Activated CD4-positive, alpha-beta T cell treated with anti-CD3 and anti-CD28 coated beads, Interleukin-2, amount 50 U/mL, for 1 hour (primary cell): ENCODE measurements at places on chromosomes 3 and 15.

DNA sequence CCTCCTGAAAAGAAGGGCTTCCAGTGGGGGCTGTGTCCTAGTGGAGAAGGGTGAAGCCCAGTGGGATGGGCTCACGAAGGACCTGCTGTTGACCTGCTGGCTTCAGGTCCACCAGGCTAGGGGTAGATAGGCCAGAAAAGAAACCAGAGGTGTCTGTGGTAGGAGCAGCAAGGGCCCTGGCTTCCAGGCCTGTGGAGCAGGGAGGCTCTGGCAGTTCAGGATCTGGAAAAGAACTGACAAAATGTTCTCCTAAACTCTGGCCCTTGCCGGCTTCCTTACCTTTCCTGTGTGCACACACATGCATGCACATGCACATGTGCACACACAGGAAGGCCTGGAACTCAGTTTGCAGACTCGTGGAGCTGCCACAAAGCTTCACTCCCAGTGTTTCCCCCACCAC is 49.7 kb downstream of the ABHD2 start:
- no peak for DNase-seq

- no peak for DNase-seq
These were observed 1353.5 kb downstream of the ROBO1 start for GRCh38 chr3:78414261-78414660.

DNA sequence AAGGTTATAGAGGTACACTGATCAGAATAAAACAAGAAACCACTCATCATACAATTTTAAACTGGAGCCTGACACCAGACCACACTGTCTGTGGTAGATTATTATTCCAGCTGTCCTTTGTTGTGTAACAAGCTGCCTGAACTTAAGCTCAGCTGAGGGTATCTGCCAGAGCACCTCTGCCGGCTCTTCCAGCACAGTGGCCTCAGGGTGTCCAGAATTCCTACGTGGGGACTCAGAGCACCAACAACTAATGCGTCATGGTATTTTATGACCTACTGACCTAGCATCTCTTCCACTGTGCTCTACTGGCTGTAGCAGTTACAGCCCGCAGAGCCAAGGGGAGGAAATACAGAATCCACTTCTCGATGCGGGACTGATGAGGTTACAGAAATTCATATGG is 15.6 kb upstream of the RAF1 start:
- DNase-seq, result no peak

DNA sequence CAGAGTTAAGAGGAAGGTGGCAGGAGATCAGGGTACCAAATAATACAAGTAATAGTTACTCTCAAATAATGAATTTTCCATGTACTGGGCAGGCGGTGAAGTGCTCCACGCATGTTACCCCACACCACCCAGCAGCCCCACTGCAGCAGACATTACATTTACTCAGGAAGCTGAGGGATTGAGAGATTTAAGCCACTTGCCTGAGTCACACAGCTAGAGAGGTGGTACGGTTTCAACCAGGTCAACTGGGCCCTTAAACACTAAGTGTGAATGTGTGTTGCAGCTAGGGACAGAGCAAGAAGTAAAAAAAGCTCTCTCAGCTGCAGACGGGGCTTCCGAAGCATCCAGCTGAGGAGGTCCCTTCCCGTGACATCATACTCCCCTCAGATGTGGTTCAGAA is 91.3 kb downstream of the PRICKLE2 start:
- DNase-seq, result no peak

DNA sequence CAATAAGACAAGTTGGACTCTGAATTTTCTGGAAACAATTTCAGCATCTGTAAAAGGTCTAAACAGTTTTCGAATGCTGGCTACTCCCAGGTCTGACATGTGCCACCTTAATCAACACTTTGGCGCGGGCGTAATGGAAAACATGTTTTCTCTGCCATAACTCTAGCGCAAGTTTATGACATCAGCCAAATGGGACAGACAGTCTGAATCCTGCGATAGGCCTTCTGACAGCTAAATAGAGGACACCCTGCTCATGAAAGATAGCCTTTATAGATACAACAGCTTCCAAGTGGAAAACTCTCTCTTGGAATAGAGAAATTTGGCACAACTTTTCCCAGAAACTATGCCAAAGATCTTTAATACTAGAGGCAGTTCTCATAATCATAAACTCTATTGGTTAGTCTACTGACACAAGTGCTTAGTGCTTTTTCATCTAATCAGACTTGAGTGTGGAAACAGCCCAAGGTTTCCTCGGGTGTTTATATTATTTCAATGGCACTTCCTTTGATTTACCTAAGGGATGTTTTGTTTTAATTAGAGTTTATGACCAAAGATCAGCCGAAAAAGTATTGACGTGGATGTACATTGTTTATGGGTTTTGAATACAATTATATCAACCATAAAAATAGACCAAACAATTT is 120.1 kb upstream of the DPH6 start:
- no peak for DNase-seq

DNA sequence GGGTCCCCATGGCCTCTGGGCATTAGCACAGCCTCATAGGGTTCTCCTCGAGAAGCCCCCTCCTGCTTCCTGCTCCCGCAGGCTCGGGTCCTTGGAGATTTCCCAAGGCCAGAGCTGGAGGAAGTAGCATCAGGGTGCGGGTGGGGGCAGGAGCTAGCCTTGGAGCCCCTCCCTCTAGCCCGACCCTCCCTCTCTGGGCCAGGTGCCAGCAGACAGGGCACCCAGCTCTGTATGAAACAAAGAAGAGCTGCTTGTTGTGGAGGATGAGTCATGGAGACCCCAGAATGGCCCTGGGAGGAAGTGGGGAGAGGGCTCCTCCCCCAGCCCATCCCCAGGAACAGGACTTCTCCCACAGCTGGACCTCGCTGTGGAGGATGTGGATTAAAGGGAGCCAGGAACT is 29.2 kb downstream of the EPHB3 start:
- DNase-seq, result no peak

GRCh38 chr3:160474416-160474838 is 24.8 kb upstream of the TRIM59 start:
- DNase-seq, result no peak

GRCh38 chr15:65405791-65406423 is 16.8 kb downstream of the IGDCC4 start:
- no peak for DNase-seq
